ENCODE measurements at places on chromosomes 6 and 20.

DNA sequence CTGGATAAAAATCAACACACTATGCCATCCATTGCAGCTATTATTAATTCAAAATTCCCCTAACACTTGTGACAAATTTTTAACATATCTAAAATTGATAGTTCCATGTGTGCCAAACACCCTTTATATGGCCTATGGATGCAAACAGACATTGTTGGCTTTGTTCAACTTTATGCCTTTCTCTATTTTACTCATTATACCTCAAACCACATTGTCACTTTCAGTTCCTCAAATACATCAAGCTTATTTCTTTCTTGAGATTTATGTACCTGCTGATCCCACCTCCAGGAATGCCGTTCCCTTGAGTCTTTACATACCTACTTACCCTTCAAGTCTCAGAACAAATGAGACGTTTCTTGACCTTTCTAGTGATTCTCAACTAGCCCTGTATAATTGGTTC, 193.5 kb upstream of the PLN start:
- no peak for DNase-seq

DNA sequence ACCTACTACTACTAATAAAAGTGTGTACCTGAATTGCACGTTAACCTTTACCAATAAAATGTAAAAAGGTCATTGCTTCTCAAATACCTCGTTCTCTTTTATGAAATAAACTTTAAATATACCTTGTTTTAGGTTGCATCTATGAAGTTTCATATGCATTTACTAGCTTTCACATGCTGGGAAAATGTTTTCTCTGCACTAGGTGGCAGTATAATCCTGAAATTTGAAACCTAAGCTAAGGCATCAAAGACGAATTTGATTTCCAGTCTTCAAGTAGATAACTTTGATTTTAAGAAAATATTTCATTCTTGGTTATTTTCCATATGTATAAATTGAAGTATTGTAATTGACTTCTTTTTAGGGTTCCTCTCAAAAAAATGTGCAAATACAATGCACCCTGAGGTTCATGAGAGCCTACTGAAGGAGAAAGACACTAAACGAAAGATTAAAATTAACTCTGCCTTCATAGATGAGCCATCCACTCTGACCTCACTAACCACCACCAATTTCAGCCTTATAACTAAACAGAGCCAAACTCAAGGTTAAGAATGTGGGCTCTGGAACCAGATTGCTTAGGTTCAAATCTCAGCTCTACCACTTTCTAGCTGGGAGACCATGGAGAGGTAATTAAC, 7.3 kb upstream of the COL9A1 start:
- DNase-seq, result no peak

- no peak for DNase-seq
Observed at GRCh38 chr6:145278163-145278807, 457.0 kb downstream of the EPM2A start.

DNA sequence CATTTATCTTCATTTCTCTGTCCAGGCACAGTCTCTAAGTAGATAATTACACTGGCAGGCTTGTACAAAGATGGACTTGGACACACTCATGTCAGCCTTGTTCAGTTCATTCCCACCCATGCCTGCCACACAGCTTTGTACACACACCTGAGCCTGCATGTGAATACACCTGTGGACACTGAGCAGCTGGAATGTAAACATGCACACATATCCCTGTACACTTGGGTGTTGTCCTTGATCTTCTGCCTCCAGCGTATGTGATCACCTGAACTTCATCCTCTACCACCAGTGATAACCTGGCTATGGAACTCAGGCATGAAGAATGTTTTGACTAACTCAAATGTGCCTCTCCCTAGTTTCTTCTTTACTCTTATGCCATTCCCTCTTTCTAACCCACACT, 190.6 kb downstream of the DHX35 start:
- DNase-seq, result no peak
